ENCODE measurements at places on chromosomes 12 and 14. TPM values are rescaled to one million over a fixed set of nuclear protein-coding genes. Genes with fewer than 3 reads are reported as not detected.

CLEC1A gene
- 6.0 TPM for total RNA-seq

NAV3 gene
- 32.0 TPM for total RNA-seq

TDRD9 gene
- 1.9 TPM for total RNA-seq

PNMA1 gene
- total RNA-seq = 21.2 TPM

ADAM21 gene
- total RNA-seq = not detected

CPNE8 gene
- 20.2 TPM for total RNA-seq

DNA sequence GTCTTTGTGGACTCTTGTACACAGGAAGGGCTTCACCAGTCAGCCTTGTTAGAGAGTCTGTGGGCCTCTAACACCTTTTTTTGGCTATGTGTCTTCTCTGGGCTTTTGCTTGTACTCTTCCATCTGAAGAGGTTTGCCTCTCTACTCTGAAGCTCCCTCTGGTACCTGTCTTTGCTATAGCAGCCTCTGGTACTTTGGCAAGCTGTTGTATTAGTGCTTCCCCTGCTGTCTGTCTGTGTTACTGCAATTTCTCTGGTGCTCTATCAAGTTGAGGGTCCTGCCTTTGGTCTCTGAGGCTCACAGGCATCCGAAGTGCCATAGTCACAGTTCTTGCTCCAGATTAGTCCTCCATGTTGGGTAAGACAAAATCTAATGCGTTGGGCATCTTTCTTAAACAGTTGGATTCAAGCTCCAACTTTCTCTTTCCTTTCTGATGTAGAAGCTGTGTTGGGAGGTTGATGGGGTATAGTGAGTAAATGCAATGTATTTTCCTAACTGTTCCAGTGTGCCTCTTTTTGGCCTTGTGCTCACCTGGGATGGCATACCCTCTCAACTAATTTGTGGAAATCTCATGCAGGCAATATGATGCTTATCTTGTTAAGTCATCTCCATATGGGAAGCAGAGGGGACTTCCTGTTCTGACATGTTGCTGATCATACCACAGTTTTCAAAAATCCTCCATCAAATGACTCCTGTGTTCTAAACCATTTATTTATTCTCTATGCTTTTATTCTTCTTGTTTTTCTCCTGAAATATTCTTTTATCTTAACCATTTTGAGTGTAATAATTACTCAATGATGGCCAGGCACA lies 88.8 kb downstream of the ATF7IP start:
- no peaks in the 10 kb centered on the region for H3K27me3 ChIP-seq
- H3K36me3 ChIP-seq = peaks cover 11% of the 10 kb centered on the region
- no peak overlapping the region for H3K4me3 ChIP-seq
- no peak for DNase-seq
- H3K27ac ChIP-seq = no peak overlapping the region

DNA sequence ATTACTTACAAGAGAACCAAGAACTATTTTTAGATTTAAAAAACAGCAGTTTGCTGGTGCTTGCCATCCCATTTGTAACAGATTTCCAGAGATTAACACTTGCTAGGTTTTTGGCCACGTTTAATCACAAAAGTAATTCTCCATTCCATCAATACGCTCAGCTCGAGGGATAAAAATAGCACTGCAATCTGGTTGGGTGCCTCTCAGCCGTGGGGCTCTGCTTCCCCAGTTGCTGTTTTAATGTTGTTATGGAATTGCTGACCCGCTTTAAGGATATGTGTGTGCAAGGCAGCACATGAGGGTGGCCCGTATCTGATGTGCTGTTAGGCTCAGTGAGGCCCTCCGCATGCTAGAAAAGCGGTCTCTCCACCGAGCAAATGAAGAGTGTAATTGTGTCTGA lies 222.2 kb upstream of the TMEM260 start:
- no peak for DNase-seq
- H3K4me1 ChIP-seq = no peaks in the 10 kb centered on the region
- no peak overlapping the region for H3K27ac ChIP-seq
- H3K27me3 ChIP-seq = no peaks in the 10 kb centered on the region
- H3K36me3 ChIP-seq = no peaks in the 10 kb centered on the region

DNA sequence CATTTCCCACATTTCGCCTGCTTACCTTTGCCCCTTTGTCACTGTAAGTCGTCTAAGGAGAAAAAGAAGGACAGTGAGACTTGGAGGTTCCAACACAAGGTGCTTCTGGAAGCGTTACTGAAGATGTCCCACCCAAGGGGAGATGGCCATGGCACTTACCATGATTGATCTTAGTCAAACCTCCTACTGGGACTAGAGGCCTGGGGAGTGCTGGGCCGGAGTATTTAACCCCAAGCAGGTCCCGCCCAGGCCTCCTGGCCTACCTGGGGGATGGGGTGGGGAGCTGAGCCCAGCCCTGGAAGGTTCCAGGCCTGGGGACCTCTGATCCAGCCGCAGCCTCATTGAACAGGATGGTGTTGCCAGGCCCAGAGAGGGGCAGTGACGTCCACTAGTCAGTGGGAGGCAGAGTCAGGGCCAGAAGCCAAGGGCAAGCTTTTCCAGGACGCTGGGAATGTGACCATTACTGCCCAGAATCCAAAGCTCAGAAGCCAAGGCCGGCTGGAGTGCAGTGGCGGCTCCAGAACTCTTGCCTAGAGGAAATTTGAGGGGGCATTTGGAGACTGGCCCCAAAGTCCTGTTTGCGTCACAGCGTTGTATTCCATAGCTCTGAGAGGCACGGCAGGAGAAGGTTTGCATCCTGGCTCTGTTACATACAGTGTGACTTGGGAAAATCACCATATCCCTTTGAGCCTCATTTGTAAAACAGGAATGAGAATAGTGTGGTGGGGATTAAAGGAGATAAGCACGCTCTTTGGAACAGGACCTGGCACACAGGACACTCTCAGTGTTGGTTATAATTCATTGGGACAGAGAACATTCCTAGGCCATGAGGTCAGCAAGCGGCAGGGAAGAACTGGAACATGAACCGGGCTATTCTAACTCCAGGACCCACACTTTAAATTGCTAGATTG lies at the start of gene HPD:
TSS of gene HPD (minus strand) at position 198 of the 911 bp plus-strand sequence. CDS start at position 162, 36 bp downstream.
- H3K4me3 ChIP-seq = no peak within 1 kb of the TSS
- H3K36me3 ChIP-seq = no peaks in the 10 kb centered on the region
- peaks cover 31% of the 10 kb centered on the region for H3K4me1 ChIP-seq
- H3K27me3 ChIP-seq = no peaks in the 10 kb centered on the region
- H3K27ac ChIP-seq = peak within 1 kb of the TSS; percentile 62

- no peaks in the 10 kb centered on the region for H3K36me3 ChIP-seq
- no peak overlapping the region for H3K27ac ChIP-seq
- no peaks in the 10 kb centered on the region for H3K27me3 ChIP-seq
- no peak for DNase-seq
These were observed 34.8 kb downstream of the ATL1 start for GRCh38 chr14:50594577-50595316.

- H3K36me3 ChIP-seq = no peaks in the 10 kb centered on the region
- no peak overlapping the region for H3K27ac ChIP-seq
- no peaks in the 10 kb centered on the region for H3K27me3 ChIP-seq
- H3K4me3 ChIP-seq = no peak overlapping the region
These were observed 153.3 kb downstream of the NTF3 start for GRCh38 chr12:5585178-5585577.

- H3K4me1 ChIP-seq = no peaks in the 10 kb centered on the region
- no peak overlapping the region for H3K27ac ChIP-seq
- no peaks in the 10 kb centered on the region for H3K36me3 ChIP-seq
- H3K4me3 ChIP-seq = no peak overlapping the region
- no peaks in the 10 kb centered on the region for H3K27me3 ChIP-seq
These were observed 129.5 kb downstream of the FBXL14 start for GRCh38 chr12:1464925-1465324.

DNA sequence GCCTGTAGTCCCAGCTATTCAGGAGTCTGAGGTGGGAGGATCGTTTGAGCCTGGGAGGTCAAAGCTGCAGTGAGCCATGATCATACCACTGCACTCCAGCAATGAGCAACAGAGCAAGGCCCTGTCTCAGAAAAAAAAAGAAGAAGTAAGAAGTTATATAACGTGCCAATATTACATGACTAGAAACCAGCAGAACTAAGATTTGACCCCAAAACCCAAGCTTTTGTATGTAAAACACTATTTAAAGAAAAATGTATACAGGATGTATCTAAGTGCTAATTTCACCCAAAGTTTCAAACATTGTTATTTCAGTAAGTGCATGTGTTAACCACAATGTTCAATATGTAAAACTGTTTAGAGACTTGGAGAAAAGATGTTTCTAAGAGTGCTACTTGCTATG lies 94.7 kb downstream of the SLC5A8 start:
- no peaks in the 10 kb centered on the region for H3K36me3 ChIP-seq
- H3K4me3 ChIP-seq = no peak overlapping the region
- no peaks in the 10 kb centered on the region for H3K4me1 ChIP-seq
- no peak for DNase-seq
- no peak overlapping the region for H3K27ac ChIP-seq

DNA sequence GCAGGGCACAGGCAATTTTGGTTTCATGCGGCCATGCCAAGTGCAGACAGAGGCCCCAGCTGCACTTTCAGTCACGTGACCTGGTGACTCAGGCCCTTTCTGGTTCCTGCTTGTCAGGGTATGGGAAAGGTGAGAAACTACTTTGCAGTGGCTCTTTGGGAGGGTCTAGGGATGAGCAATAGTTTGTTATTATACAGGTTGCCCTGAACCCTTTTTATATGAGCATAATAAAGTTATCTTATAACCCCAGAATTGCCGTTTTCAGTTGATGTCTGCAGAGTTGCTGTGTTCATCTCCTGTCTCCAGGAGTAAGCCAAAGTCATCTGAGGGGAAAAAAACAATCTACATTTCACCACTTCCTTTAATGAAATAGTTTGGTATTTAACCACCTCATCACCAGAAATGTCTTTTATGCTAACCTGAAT lies 30.9 kb upstream of the EMP1 start:
- DNase-seq = no peak
- H3K27ac ChIP-seq = peak overlapping the region; percentile 14
- H3K36me3 ChIP-seq = no peaks in the 10 kb centered on the region
- no peaks in the 10 kb centered on the region for H3K27me3 ChIP-seq
- no peaks in the 10 kb centered on the region for H3K4me1 ChIP-seq
- H3K4me3 ChIP-seq = no peak overlapping the region

- H3K36me3 ChIP-seq = no peaks in the 10 kb centered on the region
- peaks cover 22% of the 10 kb centered on the region for H3K27me3 ChIP-seq
- no peaks in the 10 kb centered on the region for H3K4me1 ChIP-seq
- no peak overlapping the region for H3K27ac ChIP-seq
- DNase-seq = no peak
- H3K4me3 ChIP-seq = no peak overlapping the region
These were observed 142.7 kb downstream of the KIF26A start for GRCh38 chr14:104280902-104281767.

DNA sequence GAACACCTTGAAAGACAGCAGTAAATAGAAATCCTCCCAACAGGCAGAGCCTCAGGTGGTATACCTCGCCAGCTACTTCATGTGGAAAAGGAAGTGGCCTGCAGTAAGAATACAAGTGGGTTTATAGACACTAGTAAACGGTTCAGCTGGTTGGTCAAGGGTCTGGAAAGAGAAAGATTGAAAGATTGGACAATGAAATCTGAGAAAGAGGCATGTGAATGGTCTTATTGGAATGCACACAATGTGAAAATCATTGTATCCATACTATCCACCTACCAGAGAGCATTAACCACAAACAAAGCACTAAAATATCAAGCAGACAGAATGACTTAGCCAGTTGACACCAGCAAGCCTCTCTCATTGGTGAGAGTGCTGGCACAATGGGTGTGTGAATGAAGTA lies 98.2 kb downstream of the SSPN start:
- no peaks in the 10 kb centered on the region for H3K27me3 ChIP-seq
- peaks cover 4% of the 10 kb centered on the region for H3K4me1 ChIP-seq
- no peak overlapping the region for H3K27ac ChIP-seq
- H3K36me3 ChIP-seq = no peaks in the 10 kb centered on the region
- no peak for DNase-seq
- H3K4me3 ChIP-seq = no peak overlapping the region

GRCh38 chr14:52279408-52279807 lies 11.9 kb downstream of the PTGDR start:
- H3K4me1 ChIP-seq = no peaks in the 10 kb centered on the region
- H3K4me3 ChIP-seq = no peak overlapping the region
- DNase-seq = no peak

DNA sequence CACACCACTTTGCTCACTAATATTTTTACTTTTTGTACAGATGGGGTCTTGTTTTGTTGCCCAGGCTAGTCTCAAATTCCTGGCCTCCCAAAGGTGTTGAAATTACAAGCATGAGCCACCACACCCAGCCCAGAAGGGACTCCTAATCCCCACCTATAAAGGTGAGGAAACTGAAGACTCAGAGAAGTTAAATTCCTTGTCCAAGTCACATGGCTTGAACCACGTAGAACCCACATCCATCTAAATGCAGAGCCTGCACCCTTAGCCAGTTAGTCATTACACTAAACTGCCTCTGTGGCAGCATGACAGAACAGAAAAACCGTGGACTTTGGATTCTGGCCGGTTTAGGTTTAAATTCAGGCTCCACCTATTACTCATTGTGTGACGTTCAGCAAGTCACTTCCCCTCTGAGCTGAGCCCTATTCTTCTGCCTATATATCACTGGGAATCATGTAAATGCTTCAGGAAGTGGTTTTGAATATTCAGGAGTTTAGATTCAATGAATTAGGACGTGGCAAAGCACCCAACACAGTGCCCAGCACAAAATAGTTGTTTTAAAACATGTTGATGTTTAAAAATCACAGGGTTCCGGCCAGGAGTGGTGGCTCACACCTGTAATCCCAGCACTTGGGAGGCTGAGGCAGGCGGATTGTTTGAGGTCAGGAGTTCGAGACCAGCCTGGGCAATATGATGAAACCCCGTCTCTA lies 3.0 kb upstream of the CORO1C start:
- no peaks in the 10 kb centered on the region for H3K36me3 ChIP-seq
- H3K4me1 ChIP-seq = peaks cover 8% of the 10 kb centered on the region
- DNase-seq = no peak
- H3K4me3 ChIP-seq = no peak overlapping the region
- no peaks in the 10 kb centered on the region for H3K27me3 ChIP-seq

GRCh38 chr14:68174446-68174845 lies 354.9 kb downstream of the RAD51B start:
- H3K27ac ChIP-seq = no peak overlapping the region
- H3K4me3 ChIP-seq = no peak overlapping the region
- H3K27me3 ChIP-seq = no peaks in the 10 kb centered on the region
- no peak for DNase-seq
- no peaks in the 10 kb centered on the region for H3K4me1 ChIP-seq

DNA sequence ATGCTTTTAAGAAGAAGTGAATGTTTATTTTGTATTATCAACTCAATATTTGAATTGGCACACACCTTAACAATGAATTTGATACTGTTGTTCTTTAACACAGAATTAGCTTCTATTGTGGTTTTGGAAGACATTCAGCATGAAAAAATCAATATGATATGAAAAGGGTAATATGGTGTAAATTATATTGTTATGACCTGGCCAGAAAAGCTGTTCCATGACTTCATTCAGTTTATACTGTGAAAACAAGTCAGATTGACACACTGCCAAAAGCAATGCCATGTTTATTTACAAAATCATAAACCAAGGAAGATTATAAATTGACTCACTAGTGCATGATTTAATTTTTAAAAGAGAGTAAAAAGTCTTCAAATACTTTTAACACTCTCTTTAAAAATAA lies 851.4 kb upstream of the SEL1L start:
- no peaks in the 10 kb centered on the region for H3K36me3 ChIP-seq
- no peak overlapping the region for H3K4me3 ChIP-seq
- DNase-seq = no peak
- H3K27me3 ChIP-seq = no peaks in the 10 kb centered on the region
